ENCODE measurements at places on chromosomes 3 and 15.
A peak's percentile ranks its signal among the peaks of the same experiment; 100 is the strongest.

GRCh38 chr3:82376883-82377282 lies 615.4 kb upstream of the GBE1 start:
- DNase-seq, result peak; percentile 5

DNA sequence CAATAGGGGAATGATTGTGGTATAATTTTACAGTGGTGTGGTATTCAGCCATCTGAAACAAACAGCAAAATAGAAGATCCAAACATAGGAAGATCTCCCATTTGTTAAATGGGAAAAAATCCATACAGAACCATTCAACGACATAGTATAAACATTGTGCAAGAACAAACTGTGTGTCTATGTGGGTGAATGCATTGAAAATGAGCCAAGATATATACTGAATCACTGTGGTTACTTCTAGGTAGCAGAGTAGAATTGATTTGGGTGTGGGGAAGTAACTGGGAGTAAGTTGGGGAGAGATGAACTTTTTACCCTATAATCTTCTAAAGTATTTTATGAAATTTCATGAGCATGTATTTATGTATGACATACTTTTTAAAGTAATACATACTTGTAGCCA lies 123.1 kb upstream of the UMPS start:
- DNase-seq, result no peak

GRCh38 chr3:118799303-118799702 lies 235.3 kb downstream of the IGSF11 start:
- no peak for DNase-seq

- DNase-seq, result no peak
Measured at GRCh38 chr3:12840591-12841148, 695 bp downstream of the RPL32 start.

DNA sequence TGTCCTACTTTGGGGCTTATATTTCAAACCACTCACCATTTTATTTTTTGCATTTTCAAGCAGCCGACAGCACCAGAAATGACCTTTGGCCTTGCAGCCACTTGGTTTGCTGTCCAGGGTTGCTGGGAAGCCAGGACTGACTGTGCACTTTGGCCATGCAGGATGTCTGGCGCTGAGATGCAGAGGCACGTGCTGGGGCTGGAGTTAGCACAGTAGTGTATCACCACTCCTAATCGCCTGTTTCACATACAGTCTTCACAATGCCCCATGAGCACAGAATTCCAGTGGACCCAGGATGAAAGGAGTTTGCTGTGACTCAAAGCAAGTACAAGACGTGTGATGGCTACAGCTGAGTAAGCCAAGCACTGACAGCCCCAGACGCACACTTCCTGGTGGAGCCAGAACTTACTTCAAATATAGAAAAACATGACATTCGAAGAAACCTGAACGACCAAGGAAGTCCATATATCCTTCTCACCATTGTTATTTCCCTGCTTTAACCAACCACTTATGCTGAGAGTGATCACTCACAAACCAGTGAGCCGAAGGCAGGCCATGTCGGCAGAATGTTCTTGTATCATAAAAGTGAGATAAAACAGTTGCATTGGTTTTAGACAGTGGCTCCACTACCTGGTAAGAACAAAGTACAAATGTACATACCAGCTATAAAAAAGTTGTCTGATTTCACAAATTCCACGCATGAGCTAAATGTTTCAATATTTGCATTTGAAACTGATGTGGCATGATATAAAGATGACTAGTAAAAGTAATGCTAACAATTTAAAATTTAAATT lies 16.0 kb downstream of the OCA2 start:
- no peak for DNase-seq

- DNase-seq, result no peak
Measured at GRCh38 chr3:98038286-98038685, 3.2 kb upstream of the GABRR3 start.

DNA sequence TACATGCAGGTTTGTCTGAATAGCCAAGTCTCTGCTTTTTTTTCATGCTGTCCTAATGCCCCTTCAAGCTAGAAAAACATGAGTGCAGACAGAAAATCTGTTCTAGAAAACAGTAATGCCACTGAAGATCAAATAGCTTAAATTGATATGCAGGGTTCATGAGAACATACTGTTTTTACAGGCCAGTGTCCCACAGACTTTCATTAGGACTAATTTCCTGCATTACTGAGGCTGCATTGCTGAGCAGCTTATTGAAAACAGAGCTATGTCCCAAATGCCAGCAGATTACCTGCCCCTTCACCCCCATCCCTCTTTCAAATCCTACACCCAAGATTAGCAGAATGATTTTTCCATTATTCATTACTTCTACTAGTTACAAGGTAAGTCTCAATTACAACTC lies 665 bp downstream of the TM4SF18 start:
- no peak for DNase-seq

DNA sequence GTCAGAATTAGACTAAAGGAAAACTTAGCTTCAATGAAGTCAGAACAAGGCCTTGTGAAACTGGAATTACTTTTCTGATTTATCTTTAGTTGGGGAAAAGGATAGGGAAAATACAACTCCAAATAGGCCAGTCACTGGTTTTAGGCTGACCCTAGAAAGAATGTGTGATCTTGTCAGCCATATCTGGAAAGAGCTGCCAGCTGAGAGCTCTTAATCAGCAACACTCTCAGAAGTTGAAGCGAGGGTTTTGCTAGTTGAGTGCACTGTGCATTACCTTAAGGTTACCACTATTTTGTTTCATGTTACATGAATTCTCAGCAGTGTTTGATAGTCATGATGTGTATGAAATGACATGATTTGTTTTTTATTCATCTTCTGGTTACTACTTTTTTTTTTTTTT lies 905.3 kb upstream of the ALCAM start:
- no peak for DNase-seq

DNA sequence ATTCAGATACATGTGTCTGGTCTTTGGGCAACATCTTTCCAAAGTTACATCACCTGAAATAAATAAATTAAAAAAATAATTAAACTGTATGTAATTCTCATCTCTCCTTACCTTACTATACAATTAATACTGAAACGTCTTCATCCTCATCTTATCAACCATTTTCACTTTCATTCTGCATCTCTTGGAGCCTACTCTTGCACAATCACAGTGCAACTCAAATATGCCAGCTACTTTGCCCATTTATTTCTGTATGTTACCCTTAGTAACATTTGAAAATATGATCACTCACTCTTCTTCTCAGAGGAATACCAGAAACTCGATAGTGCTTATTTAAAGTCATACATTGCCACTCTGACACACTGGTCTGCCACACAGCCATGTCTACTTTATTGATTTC lies 1357.1 kb upstream of the CADM2 start:
- no peak for DNase-seq

GRCh38 chr15:37550360-37551024 lies 383.9 kb upstream of the TMCO5A start:
- no peak for DNase-seq

- no peak for DNase-seq
Measured at GRCh38 chr15:63059075-63059474, 16.5 kb downstream of the TPM1 start.

DNA sequence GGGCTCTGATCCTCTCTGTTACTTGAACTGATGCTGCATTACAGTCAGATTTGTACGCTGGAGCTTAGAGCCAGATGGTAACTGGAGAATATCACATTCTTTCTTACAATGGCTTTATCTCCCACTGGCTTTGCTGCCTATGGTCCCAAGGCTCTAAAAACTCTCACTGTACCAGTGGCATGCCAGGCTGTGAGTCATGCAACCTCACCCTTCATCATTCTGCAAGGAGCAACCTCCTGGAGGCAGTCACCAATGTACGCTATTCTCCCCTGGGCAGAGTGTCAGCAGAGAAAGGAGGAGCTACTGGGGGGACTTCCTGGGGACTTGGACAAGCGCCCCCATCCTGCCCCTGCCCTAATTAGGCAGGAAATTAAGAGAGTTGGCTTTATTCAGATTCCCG lies 97.9 kb upstream of the EIF1B start:
- DNase-seq, result no peak

GRCh38 chr3:61948699-61949305 lies 387.4 kb downstream of the PTPRG start:
- no peak for DNase-seq

DNA sequence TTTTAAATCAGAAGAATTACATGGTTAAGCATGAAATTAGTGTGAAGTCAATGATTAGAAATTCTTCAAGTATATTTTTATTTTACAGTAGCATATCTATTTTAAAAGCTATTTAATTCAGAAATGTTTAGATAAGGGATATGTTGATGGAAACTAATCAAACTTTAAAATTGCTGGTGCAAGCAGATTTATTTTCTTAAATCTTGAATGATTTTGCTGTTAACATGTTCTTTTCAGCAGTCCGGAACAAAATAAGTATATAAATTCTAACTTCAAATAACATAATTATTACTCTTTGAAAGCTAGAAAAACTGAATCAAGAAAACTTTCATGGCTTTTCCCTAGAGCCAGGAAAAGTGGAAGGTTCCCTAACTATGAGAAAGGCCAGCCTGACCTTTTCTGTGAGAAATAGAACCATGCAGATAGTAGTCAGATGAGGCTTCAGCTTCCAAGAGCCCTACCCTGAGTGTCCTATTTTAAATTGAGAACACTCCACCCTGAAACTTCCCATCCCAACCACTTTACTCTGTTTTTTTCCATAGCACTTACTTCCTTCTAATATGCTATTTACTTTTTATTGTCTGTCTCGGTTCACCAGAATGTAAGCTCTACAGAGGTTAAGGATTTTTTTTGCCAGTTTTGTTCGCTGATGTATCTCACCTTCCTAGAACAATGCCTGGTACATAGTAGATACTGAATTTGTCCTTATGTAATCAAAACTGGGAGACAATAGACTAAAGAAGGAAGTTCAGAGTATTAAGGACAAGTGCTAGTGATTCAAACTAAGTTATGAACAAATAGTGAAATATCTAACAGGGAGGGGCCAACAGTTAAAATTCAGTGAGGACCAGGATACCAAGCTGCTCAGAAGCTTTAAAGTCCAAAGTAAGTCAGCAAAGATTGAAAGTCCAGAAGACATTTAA lies 66.8 kb downstream of the CD200R1L start:
- DNase-seq, result no peak

GRCh38 chr3:190443257-190443656 lies 6.4 kb downstream of the TMEM207 start:
- DNase-seq, result no peak

DNA sequence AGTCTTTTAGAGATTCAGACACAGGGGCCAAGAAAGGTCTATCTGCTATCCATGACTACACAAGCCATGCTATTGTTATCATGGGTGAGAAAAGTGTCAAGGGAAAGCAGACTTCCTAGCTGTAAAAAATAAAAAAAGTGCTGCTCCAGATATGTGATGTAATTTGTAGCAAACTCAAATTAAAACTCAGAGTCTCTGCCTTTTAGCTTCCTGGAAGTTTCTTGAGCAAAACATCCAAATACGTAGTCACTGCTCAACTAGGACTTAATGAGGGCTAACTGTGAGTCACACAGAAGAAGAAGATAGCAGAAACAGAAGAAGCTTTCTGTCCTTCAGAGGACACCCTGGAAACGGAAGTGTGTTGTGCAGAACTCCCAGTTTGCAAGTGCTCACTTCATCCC lies 393.4 kb upstream of the NR2F2 start:
- DNase-seq, result no peak

DNA sequence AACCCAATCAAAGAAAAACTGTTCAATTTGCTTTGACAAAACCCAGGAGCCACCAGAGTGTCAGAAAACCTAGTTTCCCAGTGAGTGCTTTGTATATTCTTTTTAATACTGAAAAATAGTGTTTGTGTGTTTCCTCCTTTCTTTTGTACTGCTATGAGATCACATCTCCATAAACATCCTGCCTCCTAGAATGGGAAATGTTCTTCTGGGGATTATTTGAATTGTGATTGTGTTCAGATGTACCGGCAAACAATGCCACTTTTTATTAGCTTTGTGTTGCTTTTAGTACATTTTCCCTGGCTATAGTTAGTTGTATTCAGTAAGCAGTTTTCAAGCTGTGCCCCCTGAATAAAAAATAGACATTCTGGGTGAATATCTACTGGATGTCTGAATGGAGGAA lies 148.0 kb upstream of the NR2E3 start:
- no peak for DNase-seq

- no peak for DNase-seq
Measured at GRCh38 chr15:48440084-48440483, 108.9 kb downstream of the DUT start.

GRCh38 chr3:10286596-10287295 lies 6.0 kb downstream of the GHRL start:
- DNase-seq, result peak; percentile 71

DNA sequence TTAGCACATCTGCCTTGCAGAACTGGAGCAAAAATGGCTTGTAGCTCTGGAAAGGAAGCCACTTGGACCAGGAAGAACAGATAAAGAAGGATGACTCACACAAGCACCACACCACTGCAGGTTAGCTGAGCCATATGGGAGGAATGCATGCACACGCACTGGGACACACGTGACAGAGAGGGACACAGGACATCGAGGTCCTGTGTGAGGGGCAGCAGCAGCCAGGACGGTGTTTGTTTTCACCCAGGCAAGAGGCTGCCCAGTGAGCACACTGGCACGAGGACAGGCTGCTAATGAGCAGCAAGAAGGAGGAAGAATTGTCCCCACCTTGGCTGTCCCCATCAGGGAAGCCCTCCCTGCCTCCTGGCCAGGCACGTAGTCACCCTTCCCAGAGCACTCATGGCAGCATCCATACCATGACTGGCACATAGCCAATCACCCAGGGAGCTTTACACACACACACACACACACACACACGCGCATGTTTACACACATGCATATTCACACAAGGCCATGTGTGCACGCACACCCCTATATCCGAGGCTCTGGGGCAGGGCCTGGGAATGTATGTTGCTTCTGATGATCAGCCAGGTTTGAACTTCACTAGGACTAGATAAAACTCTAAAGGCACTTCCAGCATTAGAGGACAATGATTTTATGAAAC lies 24.0 kb upstream of the SPTBN5 start:
- no peak for DNase-seq

Measured in erythroblast (primary cell).